ENCODE measurements at places on chromosomes 4 and X. TPM values are rescaled to one million over a fixed set of nuclear protein-coding genes. Genes with fewer than 3 reads are reported as not detected.

GRCh38 chr4:73869130-73870055 lies at the start of gene CXCL1:
CXCL1 (plus strand) TSS chr4:73869393; CDS start chr4:73869471, 78 bp downstream.
- DNase-seq = no peak

Gene RASGEF1B
- 0.28 TPM for total RNA-seq

Gene PPEF1
- not detected for total RNA-seq

DNA sequence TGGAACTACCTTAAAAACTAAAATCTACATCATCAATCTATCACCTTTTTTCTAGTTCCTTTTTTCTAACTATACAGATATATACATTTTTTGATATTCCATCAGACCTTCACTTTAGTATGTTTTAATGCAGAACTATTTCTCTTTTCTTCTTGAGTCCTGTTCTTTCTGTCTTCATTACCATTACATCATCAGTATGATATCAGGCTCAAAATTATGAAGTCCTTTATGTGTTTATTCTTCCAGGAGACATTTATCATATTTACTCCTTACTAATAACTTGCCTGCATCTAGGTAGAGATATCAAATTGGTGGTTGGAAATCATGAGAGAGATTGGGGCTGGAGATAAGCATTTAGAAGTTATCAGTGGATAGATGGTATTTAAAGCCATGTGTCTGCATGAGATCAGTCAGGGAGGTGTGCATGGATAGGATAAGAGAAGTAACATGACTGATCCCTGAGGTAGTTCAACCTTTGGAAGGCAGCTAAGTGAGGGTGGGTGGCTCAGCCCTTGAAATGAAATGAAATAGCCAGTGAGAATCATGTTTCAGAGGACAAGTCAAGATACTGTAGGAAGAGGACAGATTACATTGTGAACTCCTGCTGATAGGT lies 43.1 kb downstream of the MRPL1 start:
- DNase-seq = no peak

Gene HTN3
- total RNA-seq = not detected

- no peak for DNase-seq
Measured at GRCh38 chrX:153624196-153625091, 22.6 kb upstream of the DUSP9 start.

- DNase-seq = no peak
Measured at GRCh38 chr4:151564321-151564720, 155.3 kb downstream of the FHIP1A start.

Gene INTS6L
- total RNA-seq = 3.9 TPM

- DNase-seq = peak; percentile 73
Measured at GRCh38 chr4:78622253-78622979, 70.8 kb downstream of the ANXA3 start.

GRCh38 chr4:87056881-87057280 lies 122.1 kb downstream of the AFF1 start:
- no peak for DNase-seq

GRCh38 chr4:34193451-34194154 lies 2050.7 kb downstream of the ARAP2 start:
- peak; percentile 50 for DNase-seq

Gene ANXA10
- total RNA-seq = 1.1 TPM

Gene PPP1R3F
- total RNA-seq = 0.72 TPM

- no peak for DNase-seq
Measured at GRCh38 chrX:35919536-35920309, at the start of gene CFAP47. CFAP47 (plus strand) TSS chrX:35919734; CDS start chrX:35919800, 66 bp downstream.

DNA sequence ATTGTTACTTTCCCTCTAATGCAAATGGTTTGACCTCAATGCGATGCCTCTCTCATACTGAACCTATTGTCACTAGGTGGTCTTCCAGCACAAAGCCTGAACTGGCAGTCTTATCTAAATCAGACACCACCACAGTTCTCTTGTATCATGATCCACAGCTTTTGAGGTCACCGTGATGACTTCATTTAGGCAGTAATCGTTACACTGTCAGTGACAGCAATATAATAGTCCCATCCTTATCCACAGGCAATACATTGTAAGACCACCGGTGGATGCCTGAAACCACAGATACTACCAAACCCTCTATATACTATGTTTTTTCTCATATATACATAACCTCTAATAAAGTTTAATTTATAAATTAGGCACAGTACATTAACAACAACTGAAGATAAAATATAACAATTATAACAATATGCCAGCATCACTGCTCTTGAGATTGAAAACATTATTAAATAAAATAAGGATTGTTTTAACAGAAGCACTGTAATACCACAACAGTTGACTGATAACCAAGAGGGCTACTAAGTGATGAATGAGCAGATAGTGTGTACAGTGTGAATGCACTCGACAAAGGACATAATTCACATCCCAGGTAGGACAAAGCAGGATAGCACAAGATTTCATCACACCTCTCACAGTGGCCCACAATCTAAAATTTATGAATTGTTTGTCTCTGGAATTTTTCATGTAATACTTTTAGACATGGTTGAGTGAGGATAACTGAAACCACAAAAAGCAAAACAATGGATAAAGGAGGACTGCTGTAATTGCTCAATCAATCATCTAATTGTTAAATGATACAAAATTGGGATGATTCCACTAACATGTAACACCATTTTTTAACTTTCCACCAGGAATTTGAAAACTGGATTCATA lies 419.4 kb downstream of the CENPC start:
- no peak for DNase-seq

DNA sequence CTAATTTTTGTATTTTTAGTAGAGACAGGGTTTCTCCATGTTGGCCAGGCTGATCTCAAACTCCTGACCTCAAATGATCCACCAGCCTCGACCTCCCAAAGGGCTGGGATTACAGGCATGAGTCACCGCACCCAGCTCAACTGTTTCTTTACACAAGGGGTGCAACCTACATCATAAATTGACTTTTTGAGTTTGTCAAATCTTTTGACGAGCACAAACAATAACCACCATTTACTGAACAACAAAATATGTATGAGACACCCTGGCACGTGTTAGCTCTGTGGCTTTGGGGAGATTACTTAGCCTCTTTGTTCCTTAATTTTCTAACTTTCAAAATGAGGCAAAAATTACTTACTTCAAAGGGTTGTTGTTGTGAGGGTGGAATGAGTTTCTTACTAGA lies 23.5 kb upstream of the SLC34A2 start:
- DNase-seq = no peak

GRCh38 chr4:76960014-76960413 lies 10.5 kb downstream of the SEPTIN11 start:
- no peak for DNase-seq

Gene PWWP3B
- total RNA-seq = not detected

DNA sequence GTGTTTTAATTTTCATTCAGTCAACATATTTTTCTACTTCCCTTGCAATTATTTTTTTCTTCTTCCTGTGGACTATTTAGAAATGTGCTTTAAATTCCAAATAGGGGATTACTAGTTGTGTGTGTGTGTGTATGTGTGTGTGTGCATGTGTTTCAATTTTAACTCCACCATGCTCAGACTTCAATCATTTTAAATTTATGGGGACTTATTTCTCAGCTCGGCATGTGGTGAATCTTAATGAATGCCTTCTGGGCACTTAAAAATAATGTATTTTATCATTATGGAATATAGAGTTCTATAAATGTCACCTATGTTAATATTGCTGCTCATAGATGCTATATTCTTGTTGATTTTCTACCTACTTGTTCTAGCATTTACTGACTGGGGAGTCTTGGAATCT lies 465.6 kb upstream of the PRKX start:
- DNase-seq = no peak

Gene FHIP1A
- total RNA-seq = 0.18 TPM

DNA sequence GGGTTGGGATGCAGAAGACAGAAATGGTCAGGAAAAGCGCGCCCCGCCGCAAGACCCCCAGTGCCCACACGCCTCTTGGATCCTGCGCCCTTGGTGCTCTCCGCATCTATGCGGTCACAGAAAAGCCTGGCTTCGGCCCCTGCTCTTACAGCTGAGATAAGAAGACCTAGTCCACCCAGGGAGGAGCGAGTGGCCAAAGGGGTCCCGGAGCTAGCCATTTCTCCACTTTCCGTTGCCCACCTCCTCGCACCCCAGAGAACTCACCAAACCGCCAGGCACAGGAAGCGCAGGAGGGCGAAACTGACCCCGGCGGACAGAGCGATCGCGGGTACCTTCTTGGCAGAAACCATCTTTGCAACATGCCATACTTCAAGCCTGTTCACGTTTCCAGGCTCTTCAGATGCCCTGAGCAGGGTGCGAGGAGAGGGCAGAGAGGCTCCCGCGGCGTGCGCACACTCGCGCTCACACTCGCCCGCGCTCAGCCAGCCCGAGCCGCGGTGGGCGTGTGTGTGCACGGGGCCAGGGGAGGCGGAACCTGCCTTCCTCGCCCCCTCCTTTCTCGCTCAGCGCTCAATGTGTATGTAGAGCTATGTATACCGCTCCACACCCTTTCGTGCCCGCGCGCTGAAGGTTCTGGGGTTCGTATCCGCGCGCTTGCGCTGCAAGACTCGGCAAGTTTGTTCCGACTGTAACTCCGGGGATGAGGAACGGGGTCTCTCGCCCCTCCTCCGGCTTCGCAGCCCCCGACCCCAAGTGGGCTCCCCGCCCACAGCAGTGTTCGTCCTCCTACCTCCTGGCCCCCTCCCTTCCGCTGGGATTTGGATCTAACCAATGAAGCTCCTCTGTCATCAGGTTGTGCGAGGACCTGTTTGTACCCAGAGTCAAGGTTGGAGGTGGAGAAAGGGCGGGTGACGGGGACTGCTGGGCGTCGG lies at the start of gene GABRA4:
Gene GABRA4 (minus strand): TSS at position 507 of the 932 bp plus-strand sequence. CDS start 157 bp downstream, at position 350.
- DNase-seq = no peak

Gene PNCK
- total RNA-seq = not detected

DNA sequence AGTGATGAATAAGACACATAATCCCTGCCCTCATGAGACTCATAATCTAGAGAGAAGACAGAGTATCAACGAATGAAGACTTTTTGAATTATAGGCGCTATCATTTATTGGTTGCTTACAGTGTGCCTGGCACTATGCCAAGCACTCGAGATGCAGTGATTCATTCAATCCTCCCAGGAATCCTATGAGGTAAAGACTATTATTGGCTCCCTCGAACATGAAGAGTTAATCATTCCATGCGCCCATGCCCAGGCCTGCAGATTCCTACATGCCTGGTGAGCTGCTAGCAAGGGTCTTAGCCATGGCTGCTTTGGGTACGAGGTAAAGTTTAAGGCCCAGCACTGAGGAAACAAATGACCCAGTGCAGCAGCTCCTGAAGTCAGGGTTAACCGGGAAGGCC lies 47.0 kb downstream of the TEX13B start:
- peak; percentile 5 for DNase-seq

DNA sequence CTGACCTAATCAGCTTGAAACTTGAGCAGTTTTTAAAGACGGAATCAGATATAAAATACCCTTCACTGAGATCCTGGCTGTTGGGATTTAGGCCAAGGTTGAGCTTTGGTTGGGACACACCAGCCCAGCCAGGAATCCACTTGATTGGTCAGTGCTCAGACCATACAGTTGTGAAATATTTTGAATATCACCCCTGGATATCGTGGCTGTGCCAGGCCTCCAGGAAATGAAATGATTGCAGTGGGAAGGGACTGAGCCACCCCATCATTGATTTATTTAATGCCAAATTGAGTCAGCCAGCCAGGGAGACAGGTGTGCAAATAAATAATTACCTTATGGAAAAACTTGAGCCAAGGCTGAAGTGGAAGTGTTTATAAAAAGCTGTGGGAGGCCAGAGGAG lies 128.4 kb upstream of the SCML1 start:
- no peak for DNase-seq

DNA sequence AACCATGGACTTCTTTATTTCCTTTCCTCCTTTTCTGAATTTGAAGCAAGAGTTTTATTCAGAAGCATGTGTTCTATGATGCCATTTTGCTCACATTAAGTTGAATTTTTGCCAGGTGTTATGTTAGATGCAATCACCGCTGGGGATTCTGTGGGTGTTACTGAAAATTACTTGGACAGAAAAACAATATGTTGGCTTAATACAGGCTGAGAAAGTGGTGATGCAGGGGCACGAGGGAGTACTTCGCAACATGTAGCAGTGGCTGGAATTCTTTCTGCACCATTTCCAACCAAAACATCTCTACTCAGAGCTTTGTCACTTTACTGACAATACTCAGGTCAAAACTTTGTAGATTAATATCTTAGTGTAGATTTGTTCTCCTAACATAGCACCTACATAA lies 109.2 kb upstream of the PCDH18 start:
- DNase-seq = no peak

- no peak for DNase-seq
Measured at GRCh38 chrX:112967903-112968302, 127.3 kb upstream of the AMOT start.

Gene NDST3
- under 0.01 TPM for total RNA-seq

GRCh38 chrX:20227116-20227515 lies 39.6 kb downstream of the RPS6KA3 start:
- DNase-seq = no peak

GRCh38 chr4:172983631-172984030 lies 185.0 kb upstream of the GALNT7 start:
- no peak for DNase-seq

Gene HTATSF1
- 27.8 TPM for total RNA-seq

DNA sequence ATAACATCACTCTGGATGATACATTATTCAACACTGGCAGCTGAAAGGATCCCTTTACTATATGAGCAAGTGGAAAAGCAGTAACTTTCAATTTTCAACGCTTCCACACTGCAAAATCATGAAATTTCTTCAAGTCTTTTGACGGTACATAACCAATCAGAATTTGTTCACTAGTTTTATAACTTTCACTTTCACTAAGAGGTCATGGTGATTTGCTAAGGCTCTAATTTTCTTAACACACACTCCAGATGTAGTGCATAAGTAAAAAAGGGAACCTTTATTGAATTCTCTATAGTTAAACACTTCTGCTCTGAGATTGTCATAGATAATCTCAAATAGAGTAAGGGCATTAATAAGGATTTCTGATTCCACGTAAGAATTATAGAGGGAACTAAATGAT lies 4.1 kb downstream of the ARMCX2 start:
- no peak for DNase-seq

DNA sequence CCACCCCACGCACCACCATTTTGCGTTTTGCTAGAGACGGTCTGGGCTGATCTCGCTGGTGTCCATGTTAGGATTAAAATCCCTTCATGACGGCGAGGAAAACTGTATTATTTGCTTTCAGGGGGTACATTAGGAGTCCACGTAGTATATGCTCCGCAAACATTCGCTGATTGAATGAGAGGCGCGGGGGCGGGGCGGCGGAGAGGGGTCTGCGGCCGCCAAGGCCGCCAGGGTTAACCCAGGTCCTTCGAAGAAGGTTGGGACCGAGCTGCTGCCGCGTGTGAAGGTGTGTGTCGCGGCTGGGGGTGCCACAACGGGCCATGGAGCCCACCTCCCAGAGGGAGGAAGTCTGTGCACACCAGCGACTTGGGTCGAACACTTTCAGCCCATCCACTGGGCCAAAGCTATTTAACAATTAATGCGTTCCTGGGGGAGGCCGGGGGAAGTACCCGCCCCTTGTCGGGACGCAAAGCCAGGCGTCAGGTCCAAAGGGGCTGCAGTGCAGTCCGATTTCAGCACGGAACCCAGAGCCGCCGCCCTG lies 6.4 kb upstream of the PITX2 start:
- no peak for DNase-seq
